ENCODE measurements at places on chromosomes 4 and X.

DNA sequence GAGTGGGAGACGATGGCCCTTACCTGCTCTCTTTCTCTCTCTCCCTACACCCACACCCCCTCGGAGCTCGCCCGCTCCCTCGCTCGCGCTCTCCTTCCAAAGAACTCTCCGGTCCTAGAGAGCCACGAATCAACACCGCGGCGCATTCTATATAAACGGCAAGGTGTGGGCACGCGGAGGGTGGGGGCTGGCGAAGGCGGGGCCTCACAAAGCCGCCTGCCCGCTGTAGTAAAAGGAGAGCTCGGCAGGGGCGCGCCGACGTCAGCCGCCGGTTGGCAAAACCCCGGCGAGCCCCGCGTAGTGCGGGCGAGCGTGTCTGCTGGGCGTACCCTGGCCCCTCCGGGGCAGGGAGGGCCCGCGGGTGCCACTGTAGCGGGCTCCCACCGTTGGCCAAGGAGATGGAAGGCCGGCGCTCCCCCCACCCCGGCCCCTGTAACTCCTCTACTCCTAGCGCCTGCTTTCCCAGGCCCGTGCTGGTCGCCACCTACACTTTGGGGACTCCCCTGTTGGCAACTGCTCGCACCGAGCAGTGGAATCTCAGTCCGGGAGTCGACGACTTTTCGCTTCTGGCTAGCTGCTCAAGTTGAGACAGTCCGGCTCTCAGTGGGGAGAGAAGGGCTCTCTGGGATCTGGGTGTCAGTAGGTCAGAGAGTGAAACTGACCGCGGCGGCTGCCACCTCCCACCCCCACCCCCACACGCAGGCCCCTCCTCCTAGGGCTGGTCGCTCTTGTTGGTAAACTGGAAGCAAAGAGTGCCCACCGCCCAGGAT is 325.5 kb upstream of the F9 start:
- no peak for DNase-seq

- no peak for DNase-seq
Measured at GRCh38 chr4:56118055-56118454, 169.3 kb downstream of the CEP135 start.

- DNase-seq = no peak
Measured at GRCh38 chr4:155179216-155179615, 29.2 kb upstream of the NPY2R start.

DNA sequence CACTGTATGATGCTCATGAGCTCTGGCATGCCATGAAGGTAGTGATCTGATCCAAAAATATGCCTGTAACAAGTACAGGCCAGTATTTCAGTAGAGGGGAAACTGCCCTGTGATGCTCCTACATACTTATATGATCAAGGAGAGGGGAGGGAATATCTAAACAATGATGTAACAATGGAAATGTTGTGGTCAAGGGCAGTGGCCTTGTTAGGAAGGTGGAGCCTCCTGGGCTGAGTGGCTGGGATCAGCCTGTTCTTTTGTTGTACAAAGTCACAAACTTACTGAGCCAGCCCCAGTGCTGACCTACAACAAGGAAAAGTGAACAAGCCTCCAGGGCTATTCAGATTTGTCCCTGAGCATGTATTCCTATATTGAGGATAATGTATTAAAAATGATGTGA is 70.3 kb downstream of the ANXA10 start:
- DNase-seq = no peak

- no peak for DNase-seq
Measured at GRCh38 chrX:2500803-2501558, at the start of the genes DHRSX and ZBED1. TSS of gene DHRSX (minus strand) at chrX:2500976. CDS start at chrX:2500925, 51 bp downstream. TSS of gene ZBED1 (minus strand) at chrX:2500976. CDS start at chrX:2490719, 10,257 bp downstream.

DNA sequence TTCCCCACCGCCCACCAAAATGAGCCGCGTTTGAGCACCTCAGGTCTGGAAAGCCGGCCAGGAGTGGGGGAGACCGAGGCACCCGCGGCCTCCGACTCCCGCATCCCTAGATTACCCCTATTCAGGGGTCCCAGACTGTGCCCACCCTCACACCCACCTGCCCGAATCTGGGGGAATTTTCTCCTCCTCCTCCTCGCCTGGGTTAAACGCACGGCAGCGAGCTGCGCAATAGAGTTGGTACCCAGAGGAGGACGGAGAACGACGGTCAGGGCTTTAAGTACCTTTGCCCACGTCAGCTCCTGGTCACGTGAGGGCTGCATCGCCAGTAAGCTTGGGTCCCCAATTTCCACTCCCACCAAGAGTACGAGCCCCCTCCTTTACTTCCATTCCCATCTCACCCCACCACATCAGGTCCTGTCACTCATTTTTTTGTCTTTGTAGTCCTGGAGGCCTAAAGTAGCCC is at the start of gene ARMCX2:
TSS of gene ARMCX2 (minus strand) at position 250 of the 463 bp plus-strand sequence. CDS start 2,262 bp downstream, outside the sequence.
- DNase-seq = no peak

Measured in esophagus squamous epithelium (tissue), 5 donors.